Activated CD8-positive, alpha-beta memory T cell treated with anti-CD3 and anti-CD28 coated beads for 48 hours (primary cell): ENCODE measurements at places on chromosomes 4 and X.

DNA sequence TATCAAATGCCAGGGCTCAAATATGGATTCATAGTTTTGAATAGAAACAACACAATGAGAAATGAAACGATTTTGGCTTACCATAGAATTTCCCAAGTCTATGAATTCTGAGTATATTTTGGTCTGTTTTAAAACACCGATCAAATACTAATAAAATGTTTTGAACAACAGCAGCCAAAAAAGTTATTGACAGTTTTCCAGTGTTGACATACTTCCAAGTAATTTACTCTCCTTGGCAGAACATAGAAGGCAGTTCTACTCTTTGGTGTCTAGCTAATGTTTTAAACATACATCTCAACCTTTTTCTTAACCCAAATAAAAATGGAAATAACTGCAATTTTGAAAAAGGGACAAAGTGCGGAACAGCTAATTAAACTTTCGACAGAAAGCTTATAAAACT, 1419.8 kb downstream of the ADGRL3 start:
- DNase-seq, result no peak

DNA sequence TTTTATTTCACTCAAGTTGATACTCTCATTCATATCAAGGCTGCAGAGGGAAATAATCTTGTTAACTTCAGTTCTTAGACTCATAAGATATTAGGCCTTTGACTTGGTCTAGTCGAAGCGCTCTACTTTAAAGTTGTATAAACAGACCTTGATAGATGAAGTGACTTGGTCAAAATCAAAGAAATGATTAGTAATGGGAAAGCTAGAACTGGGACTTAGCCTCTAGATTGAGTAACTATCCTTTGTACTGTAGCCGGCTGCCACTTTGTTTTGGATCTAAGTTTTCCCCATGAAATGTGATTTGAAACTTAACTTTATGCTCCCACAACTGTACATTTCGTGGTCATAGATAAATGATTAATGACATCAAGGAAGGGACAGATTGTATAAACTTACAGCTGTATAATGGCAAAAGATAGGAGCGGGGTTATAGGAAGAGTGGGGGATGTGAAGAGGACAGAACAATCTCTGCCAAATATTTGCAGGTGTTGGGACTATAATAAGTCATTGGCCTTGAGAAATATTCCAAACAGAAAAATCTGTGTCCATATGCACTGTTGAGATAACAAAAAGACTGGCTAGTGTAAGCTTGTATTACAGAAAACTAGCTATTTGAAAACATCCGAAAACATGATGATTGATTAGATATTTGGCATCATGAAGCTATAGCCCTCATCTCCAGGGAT, 17.2 kb downstream of the MID2 start:
- no peak for DNase-seq

- DNase-seq, result no peak
Observed at GRCh38 chr4:48939785-48940184, 33.2 kb upstream of the OCIAD2 start.

GRCh38 chr4:119735165-119735651, 106.6 kb upstream of the PDE5A start:
- no peak for DNase-seq

- DNase-seq, result no peak
Observed at GRCh38 chrX:102491766-102492165, 20.2 kb upstream of the TCP11X2 start.

- no peak for DNase-seq
Observed at GRCh38 chrX:45295259-45295986, 94.7 kb upstream of the DIPK2B start.

GRCh38 chrX:6614506-6614905, 79.6 kb upstream of the VCX3A start:
- DNase-seq, result no peak

DNA sequence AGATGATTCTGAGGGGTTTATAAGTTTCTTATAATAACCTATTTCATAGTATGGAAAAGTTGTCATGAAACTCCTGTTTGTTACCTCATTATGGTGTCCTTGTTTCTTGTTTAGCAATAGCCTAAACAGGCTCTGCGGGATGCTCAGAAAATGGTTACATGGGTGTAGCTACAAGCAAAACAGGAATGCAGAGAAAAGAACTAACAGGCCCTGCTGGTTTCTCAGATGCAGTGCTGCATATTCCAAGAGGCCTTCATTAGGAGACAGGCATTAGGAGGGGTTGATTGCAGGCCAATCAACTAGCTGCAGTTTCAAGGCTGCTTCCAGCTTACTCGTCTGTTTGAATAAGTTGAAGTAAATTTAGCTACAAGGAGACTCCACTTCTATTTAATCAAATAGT, 37.6 kb upstream of the HPGD start:
- DNase-seq, result no peak

GRCh38 chr4:5021546-5021945, 2.3 kb upstream of the CYTL1 start:
- no peak for DNase-seq

DNA sequence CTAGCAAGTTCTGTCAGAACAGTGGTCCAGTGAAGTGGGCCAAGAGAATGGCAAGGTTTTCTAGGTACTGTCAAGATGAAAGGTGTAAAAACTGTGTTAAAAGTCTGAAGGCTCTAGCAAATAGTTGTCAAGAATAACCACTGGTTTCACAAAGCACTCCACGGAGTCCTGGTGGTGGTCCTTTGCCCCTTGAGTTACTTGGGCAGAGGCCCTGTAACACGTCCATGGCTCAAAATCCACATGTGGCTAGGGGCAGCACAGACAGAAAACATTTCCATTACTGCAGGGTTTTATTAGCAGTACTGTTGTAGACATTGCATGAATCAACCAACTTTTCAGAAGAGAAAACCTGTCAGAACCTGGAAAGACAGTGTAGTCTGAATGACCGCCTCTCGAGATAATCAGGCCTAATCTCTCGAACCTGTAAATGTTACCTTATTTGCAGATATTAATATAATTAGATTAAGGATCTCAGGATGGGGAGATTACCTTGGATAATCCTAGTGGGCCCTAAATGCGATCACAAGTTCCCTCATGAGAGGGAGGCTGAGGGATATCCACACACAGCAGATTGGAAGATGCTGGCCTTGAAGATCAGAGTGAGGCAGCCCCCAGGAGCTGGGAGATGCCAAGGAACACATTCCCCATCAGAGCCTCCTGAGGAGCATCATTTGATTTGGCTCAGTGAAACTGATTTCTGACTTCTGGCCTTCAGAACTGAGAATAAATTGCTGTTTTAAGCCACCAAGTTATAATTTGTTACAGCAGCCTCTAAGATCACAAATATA, 34.7 kb downstream of the ERVMER34-1 start:
- DNase-seq, result no peak

GRCh38 chr4:11635342-11635741, 206.6 kb upstream of the HS3ST1 start:
- DNase-seq, result no peak

- DNase-seq, result no peak
Observed at GRCh38 chr4:36133658-36134057, 110.7 kb downstream of the ARAP2 start.

- DNase-seq, result no peak
Observed at GRCh38 chr4:8097141-8097541, 61.5 kb downstream of the ABLIM2 start.

- DNase-seq, result no peak
Observed at GRCh38 chr4:156309031-156309430, 355.4 kb upstream of the CTSO start.

GRCh38 chr4:86091201-86091600, 268.7 kb downstream of the MAPK10 start:
- DNase-seq, result no peak

- DNase-seq, result no peak
Observed at GRCh38 chr4:129379429-129379828, 283.5 kb downstream of the C4orf33 start.

DNA sequence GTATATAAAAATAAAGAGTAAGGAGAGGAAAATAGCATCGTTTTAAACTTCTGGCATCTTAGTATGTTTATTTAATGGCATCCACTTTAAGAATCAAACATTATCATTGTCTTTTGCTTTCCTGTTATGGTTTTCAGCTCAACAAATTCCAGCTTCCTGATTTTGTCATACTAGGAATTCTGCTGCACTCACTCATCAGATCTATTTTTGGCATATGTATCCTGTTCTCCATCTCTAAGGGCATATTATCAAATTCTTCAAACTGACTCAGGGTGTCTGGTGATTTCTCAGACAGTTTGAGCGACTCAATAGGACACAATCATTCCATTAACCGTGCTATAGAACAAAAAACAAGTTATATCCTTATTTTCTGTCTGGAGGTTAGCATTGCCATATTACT, 248.5 kb upstream of the DIAPH2 start:
- DNase-seq, result no peak

DNA sequence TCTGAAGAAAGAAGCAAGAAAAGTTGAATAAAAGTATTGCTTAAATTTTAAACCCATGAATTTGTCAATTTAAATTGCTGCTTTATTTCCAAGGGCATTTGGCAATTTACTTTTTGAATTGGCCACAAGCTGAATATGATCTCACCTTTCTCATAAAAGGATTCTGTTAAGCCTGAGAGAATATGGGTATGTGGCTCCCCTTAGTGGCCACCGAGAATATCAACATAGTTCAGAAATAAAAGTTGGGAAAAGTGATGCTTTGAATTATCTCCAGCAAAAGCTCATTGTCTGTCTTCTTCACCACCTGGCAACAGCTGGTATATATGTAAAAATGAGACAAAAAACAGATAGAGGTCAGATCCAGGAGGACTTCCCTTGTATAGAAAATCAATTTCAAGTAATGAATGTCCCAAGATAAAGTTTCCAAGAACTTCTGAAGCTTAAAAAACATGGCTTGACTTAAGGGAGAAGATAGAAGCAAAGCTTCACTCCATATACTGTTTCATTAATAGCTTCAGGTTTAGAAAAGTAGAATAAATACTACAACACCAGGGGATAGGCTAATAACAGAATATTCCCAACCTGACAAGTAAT, 290.7 kb upstream of the FAM241A start:
- DNase-seq, result no peak

DNA sequence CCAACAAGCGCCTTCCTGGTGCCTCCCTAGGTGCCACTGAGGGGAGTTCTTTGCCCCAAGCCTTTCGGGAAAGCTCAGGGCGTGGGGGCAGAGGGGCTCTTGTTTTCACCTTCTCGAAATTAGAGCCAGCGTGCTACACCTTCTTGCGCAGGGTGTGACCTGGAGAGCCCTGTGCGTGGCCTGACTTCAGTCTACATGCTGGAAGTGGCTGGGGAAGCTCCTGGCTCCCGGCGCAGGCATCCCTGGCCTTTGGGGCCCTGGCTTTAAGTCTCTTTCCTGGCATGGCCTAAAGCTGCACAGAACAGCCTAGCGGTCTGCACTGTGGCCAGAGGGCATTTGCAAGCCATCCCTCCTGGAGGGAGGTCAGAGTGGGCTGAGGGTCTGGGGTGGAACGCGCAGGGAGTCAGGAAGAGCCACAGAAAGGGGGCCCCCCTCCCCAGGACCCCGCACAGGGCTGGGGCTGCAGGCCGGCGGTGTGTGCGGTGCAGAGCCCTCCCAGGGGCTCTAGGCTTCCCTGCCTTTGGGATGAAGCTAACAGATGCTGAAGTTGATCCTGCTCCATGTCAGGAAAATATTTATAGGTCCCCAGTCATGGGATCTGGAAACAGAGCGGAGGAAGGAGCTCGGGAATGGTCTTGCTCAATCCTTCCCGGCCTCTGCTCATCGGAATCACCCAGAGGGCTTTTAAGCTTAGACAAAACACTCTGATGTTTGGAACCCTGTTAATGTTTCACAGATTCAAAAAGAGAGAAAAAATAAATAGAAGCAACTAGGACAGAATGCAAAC, 781 bp upstream of the SPON2 start:
- no peak for DNase-seq

- DNase-seq, result no peak
Observed at GRCh38 chr4:115484479-115484878, 371.1 kb upstream of the NDST4 start.

GRCh38 chr4:54882616-54883015, 224.9 kb downstream of the KIT start:
- DNase-seq, result no peak

DNA sequence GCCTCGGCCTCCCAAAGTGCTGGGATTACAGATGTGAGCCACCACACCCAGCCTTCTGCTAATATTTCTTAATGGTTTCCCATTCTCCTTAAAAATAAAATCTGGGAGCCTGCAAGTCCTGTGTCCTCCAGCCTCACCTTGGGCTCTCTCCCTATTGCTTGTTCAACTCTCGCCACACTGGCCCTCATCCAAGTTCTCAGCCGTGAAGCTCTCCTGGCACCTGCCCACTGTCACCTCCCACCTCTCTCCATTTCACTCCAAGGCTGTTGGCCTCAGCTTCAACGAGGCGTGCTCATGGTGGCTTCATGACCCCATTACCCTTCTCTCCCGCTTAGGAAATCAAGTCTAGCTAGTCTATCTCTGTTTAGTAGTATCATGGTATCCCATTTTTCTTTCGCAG, 9.5 kb upstream of the ETNPPL start:
- no peak for DNase-seq

- DNase-seq, result no peak
Observed at GRCh38 chr4:8906991-8907595, 35.5 kb upstream of the HMX1 start.

GRCh38 chr4:137307806-137308205, 224.5 kb downstream of the PCDH18 start:
- DNase-seq, result no peak

DNA sequence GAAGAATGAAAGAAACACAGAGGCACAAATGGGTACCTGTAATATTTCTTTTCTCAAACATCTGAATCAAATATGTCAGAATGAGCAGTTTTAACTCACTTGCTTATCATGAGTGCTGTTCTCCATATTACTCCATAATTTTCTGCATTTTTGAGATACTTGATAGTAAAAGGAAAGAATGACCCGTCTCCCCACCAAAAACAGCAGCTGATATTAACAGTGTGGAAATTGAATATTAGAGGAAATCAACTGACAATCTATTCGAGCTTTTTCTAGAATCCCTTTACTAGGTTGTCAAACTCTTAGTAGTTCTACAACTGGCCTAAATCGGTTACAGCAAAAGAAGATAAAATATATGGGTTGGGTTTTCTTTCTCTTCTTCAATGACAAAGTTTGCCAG, 49.9 kb upstream of the HELT start:
- DNase-seq, result no peak

DNA sequence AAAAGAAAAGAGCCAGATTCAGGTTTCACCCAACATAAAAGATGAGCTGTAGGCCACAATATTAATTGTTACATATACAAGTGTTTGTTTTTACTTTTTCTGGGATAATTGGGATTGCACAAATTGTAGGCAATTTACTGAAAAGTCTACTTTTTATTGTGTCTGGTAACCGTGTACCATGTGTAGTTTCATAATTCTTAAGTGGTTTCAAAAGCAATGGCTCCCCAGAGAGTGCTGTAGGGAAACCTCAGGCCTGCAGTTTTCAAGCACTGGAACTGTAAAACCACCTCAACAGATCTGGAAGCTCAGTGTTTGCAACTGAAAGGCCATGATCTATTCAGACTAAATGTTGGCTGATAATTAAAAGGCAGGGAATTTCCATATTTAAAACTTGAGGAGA, 53.9 kb upstream of the MMAA start:
- DNase-seq, result no peak

- DNase-seq, result no peak
Observed at GRCh38 chr4:16278178-16278577, 51.9 kb upstream of the TAPT1 start.

- no peak for DNase-seq
Observed at GRCh38 chr4:148716431-148717052, 274.3 kb upstream of the NR3C2 start.
